Transverse colon (tissue), 4 donors: ENCODE measurements at places on chromosomes 3 and 15. TPM values are rescaled to one million over a fixed set of nuclear protein-coding genes. Genes with fewer than 3 reads are reported as not detected.

CLDN16 gene
- not detected for total RNA-seq

FSIP1 gene
- total RNA-seq, result 5.6 TPM

DNA sequence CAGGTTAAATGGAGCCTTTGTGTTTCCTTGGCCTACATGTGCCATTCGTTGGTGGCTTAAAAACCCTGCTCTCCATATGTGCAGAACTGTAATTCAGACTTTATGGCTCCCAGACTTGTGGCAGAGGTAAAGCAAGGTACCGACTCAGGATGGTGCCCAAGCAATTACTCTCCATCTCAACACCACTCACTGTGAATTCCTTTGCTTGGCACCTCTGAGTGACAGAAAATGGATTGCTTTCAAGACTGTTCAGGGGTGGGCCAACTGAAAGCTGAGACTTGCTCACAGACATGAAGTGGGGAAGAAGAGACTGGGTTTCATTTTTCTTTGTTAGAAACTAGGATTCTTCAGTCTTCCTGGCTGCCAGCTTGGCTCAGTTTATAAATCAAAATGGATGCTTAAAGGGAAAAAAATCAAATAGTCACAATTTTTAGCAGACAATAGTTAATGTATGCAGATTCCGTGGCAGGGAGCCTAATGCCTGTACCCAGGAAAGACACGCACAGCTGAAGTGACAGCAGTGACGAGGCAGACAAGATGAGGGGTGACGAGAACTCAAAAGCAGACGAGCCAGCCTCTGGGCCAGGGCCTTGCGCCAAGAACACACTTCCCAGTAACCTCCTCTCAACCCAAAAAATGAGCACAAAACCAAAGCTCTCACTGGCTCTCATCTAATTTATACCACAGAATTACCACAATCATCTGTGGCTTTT is 207.9 kb upstream of the SLC2A2 start:
- no peak for DNase-seq

GRCh38 chr3:112128843-112129727 is 4.0 kb downstream of the GCSAM start:
- no peak for DNase-seq

DNA sequence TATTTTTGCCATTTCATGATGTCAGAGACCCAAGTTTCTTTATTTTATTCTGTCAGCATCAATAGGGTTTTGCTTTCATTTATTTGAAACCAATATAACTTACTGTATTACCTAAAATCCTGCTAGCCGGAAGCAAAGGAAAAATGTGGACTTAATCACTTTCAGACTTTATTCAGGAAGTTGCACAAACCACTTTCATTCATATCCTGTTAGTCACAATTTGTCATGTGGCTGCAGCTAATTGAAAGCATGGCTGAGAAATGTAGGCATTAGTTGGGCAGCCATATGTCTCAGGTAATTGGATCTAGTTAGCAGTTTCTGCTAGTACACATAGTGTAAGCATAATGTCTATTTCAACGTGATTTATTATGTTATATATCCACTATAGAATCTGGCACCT is 462.3 kb upstream of the SGO1 start:
- no peak for DNase-seq

DNA sequence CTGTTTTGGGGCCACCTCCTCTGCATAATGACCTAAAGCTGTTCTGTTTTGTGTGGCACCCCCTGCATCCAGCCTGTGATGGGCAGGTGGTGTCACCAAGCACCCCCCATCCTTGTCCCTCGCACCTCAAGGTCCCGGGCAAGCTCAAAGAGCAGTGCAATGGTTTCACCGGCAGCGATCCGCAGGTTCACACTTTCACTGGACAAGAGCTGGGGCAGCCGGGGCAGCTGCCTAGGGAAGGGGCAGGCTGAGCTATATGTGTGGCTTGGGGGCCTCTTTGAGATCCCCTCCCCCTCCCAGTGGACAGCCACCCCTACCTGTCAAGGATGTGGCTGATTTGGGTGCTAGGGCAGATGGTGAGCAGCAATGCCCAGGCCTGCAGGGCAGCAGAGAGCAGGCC is 3.1 kb downstream of the IFRD2 start:
- no peak for DNase-seq
